ENCODE measurements at places on chromosomes 4 and X. TPM values are rescaled to one million over a fixed set of nuclear protein-coding genes. Genes with fewer than 3 reads are reported as not detected.

GRCh38 chrX:38929966-38930421, 128.7 kb downstream of the MID1IP1 start:
- H3K4me1 ChIP-seq, result no peaks in the 10 kb centered on the region
- no peak overlapping the region for H3K27ac ChIP-seq
- DNase-seq, result no peak
- no peak overlapping the region for H3K4me3 ChIP-seq
- no peaks in the 10 kb centered on the region for H3K27me3 ChIP-seq
- no peaks in the 10 kb centered on the region for H3K36me3 ChIP-seq

DNA sequence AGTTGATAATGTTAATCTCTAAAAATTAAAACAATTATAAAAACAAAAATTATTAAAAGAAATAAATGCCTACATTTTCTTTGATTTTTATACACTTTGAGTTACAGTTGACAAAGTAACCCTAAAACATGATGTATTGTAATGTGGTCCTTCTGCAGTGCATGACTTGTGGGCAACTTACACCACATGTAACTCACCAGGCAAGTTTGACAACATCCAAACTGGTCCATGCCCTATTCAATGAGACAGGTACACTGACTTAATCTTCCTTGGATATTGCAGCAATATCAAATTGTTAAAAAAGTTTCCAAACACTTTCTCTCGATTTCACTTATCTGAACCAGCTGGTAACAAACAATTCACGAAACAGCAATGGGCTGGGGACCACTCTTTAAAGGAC, 81.5 kb downstream of the FTHL17 start:
- no peaks in the 10 kb centered on the region for H3K27me3 ChIP-seq
- H3K4me3 ChIP-seq, result no peak overlapping the region
- H3K36me3 ChIP-seq, result no peaks in the 10 kb centered on the region
- DNase-seq, result no peak
- H3K27ac ChIP-seq, result no peak overlapping the region
- no peaks in the 10 kb centered on the region for H3K4me1 ChIP-seq

- H3K4me3 ChIP-seq, result no peak overlapping the region
- peaks cover 58% of the 10 kb centered on the region for H3K27me3 ChIP-seq
- DNase-seq, result no peak
- H3K4me1 ChIP-seq, result no peaks in the 10 kb centered on the region
Observed at GRCh38 chrX:618761-619450, 11.7 kb upstream of the SHOX start.

GRCh38 chr4:186643501-186644310, 80.0 kb downstream of the FAT1 start:
- H3K27me3 ChIP-seq, result no peaks in the 10 kb centered on the region
- H3K4me3 ChIP-seq, result no peak overlapping the region
- DNase-seq, result peak; percentile 63
- H3K36me3 ChIP-seq, result no peaks in the 10 kb centered on the region
- H3K27ac ChIP-seq, result peak overlapping the region; percentile 69

PRSS12 gene
- total RNA-seq, result 14.4 TPM

SLC9B1 gene
- total RNA-seq, result not detected

TMEM129 gene
- 36.1 TPM for total RNA-seq

TEX13C gene
- total RNA-seq, result not detected

BMP3 gene
- 7.7 TPM for total RNA-seq

Measured in hepatocyte (in vitro differentiated cells).